ENCODE measurements at places on chromosomes 3 and 15.

- no peak for DNase-seq
Observed at GRCh38 chr15:64634576-64635498, 140.6 kb downstream of the RBPMS2 start.

GRCh38 chr3:149004622-149005021, 13.3 kb downstream of the GYG1 start:
- DNase-seq: no peak

- no peak for DNase-seq
Observed at GRCh38 chr3:98980915-98981596, 79.6 kb upstream of the DCBLD2 start.

DNA sequence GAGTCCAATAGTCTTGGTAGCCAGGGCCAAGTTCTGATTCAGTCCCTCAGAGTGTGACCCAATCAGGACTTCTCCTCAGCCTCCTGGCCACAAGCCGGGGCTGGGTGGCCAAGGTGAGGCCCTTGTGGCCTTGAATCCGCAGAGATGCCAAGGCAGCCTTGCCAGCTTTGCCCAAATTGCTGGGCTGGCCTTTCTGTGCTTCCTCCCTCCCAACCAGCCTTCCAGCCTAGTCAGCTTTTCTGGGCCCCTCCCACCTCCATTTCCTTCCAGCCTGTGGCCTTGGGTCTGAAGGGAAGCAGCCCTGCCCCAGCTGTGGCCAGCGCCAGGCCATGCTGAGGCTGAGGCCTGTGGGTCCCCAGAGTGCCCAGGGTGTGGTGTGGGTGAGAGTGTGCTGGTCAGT, 34.3 kb upstream of the ANKDD1A start:
- no peak for DNase-seq

DNA sequence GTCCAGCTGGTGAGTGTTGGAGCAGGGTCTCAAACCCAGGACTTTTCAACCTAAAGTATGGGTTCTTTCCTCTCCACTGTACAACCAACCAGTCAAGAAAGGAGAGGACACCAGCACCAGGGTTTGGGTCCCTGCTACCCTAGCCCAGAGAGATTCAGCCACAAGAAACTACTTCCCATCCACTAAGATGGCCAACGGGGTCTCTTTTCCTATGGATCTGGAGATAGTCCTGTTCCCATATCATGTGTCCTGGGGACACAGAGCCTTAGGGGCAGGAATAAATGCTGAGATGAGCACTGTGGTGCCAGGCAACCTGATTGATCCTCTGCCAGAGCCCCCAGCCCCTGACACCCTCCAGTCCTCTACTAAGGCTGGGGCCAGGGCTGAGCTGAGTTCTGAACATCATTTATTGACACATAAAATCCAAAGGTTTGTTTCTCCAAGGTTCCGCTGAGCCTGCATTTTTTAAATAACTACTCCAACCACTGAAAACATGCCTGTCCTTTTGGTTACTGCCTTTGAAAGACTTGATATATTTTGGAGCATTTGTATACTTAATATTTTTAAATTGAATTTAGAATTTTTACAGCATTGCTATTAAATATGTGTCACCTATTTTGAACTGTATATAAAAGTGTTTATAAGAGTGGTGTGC, 26.0 kb downstream of the MRPL46 start:
- DNase-seq: no peak

GRCh38 chr15:51368751-51369450, 27.4 kb downstream of the GLDN start:
- no peak for DNase-seq

DNA sequence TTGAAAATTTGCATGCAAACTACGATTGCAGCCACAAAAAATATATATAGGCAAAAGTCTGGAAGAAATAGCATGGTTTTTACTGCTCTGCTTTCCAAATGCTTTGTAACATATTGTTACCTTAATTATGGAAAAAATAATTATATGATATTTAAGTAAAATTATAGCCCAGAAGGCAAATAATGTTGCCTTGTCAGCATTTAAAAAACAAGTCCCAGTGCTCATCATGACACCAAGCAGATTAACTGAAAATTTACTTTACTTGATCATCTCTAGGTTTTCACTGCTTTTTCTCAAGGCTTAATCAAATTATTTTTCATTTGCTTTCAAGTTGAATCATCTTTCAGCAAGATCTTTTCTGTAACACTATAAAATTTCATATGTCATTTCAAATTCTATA, 262.9 kb downstream of the ZMAT3 start:
- DNase-seq: no peak

GRCh38 chr3:34090876-34091275, 292.4 kb downstream of the PDCD6IP start:
- no peak for DNase-seq
